ENCODE measurements at places on chromosomes 11 and 22.

GRCh38 chr11:93099806-93100205 is 98.0 kb downstream of the SLC36A4 start:
- no peak for DNase-seq

GRCh38 chr22:45966320-45966894 is 10.6 kb downstream of the WNT7B start:
- peak; percentile 57 for DNase-seq

- DNase-seq: no peak
Observed at GRCh38 chr11:70612459-70613141, 214.3 kb downstream of the CTTN start.

GRCh38 chr11:1131033-1131911 is 26.5 kb upstream of the MUC5AC start:
- DNase-seq: no peak

Data from DMS79 treated with DMSO at 0.1 percent for 48 hours (cell line).